ENCODE measurements at places on chromosomes 6 and 20.

- DNase-seq = no peak
Observed at GRCh38 chr6:85506441-85507093, 56.7 kb downstream of the NT5E start.

DNA sequence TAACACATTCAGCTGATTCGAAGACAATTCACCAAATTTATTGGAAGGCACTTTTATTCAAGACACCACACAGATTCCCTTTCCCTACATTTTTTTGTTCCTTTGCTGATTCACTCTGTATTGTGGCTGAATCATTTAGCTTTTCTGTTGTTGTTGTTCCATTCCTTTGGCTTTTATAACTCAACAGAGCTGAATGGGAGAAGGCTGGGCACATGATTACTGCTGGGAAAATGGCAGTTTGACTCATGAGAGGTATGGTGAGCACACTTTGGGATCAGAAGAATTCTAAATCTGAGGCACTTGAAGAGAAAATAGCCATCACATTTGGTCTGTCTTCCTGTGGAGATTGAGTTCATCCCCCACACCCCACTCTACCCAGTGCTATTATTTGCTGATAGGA is 15.7 kb upstream of the SAYSD1 start:
- DNase-seq = no peak

GRCh38 chr20:48605364-48606171 is 222.2 kb downstream of the PREX1 start:
- DNase-seq = no peak

DNA sequence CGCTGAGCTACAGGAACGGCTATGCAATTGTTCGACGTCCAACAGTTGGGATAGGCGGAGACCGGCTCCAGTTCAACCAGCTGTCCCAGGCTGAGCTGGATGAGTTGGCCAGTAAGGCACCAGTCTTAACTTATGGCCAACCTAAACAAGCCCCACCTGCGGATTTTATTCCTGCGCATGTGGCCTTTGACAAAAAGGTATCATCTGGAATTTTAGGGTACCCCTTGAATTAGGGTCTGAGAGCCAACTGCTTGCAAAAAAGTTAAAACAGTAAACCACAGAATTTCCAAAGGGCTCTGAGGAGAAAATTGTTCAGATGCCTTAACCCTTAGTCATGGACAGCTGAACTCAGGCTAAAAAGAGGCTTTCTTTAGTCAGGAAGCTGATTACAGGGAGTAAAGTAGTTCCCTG is 3.8 kb downstream of the EFHC1 start:
- no peak for DNase-seq
